ENCODE measurements at places on chromosomes 16 and 17.

- DNase-seq, result no peak
These were observed 86.3 kb downstream of the VPS53 start for GRCh38 chr17:628089-628941.

DNA sequence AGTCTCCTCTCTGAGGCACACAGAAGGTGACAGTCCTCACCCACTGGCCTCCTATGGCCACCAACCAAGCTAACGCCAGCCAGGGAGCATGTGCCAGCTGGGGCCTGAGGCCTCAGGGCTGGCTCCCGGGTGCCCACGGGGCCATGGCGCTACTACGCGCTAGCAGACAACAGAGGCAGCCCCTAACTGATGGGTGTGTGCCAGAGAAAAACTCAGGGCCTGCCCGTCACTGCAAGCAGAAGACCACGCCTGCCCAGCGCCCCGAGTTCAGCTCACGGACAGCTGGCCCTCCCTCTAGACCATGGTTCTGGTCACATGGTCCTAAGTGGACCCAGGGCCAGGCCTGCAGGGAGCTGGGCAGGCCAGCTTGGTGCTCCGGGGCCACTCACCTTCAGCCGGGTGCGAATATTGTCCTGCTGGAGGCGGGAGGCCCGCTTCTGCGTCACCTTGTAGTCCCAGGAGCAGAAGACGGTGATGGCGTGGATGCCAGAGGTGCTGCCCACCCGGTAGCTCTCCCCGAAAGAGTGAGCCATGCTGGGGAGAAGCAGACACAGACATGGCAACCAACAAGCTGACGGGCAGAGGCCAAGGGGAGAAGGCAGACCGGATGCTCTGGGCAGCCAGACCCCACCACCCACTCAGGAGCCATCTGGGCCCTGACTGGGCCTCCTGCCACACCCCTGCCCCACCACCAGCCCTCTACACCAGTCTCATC lies 6.2 kb downstream of the TMC6 start:
- no peak for DNase-seq

- DNase-seq, result no peak
These were observed 14.1 kb downstream of the PRMT7 start for GRCh38 chr16:68324780-68325357.

DNA sequence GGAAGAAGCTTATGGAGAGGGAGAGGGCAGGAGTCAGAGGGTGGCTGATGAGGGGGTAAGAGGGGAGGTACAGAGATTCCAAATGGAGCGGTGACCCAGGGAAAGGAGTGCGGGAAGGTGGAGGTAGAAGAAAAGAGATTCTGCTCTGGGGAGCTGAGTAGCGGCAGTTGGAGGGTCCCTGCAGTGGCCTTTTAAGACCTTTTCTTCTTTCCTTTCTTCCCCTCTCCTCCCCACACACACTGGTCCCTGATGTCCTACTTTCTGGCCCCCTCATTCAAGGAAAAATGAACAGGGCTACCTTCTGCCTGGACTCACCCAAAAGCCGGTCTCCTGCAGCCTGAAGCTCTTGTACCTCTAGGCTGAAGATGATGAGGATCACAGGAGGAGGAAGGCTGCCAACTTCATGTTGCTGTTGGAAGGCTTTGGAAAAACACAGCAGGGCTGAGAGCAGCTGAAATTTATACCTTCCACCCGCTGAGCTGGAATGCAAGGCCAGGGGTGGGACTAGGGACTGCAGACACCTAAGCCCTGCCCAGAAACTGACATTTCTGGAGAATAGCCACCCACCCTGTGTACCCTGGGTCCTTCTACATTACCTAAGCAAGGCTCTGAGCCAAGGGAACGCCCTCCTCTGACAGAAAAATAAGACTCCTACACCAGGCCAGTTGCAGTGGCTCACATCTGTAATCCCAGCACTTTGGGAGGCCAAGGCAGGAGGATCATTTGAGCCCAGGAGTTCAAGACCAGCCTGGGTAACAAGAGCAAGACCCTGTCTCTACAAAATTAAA lies 9.4 kb upstream of the HEATR6 start:
- no peak for DNase-seq

GRCh38 chr17:49667854-49668253 lies 10.0 kb downstream of the SPOP start:
- DNase-seq, result no peak

- no peak for DNase-seq
These were observed 733 bp downstream of the CHRNB1 start for GRCh38 chr17:7445619-7445968.

- no peak for DNase-seq
These were observed 17.4 kb downstream of the NGFR start for GRCh38 chr17:49512296-49513043.

GRCh38 chr16:85162478-85163277 lies 50.4 kb upstream of the CIBAR2 start:
- no peak for DNase-seq

DNA sequence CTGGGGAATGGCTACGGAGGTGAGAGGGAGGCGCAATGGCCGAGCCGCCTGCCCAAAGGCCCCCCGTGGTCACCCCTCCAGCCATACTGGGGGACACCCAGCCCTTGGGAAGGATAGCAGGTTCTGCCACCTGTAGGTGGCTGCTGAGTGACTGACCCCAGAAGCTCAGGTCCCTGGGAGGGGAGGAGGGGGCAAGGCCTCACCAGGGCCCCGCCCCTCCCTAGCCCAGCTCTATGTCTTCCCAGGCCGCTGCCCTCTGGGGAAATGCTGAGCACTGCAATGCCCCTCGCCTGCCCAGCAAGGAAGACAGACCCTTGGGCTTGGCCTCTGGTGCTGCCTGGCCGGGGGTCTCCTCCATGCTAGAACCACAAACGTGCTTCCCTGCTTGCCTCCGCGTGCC lies 11.4 kb upstream of the CLDN9 start:
- DNase-seq, result no peak

DNA sequence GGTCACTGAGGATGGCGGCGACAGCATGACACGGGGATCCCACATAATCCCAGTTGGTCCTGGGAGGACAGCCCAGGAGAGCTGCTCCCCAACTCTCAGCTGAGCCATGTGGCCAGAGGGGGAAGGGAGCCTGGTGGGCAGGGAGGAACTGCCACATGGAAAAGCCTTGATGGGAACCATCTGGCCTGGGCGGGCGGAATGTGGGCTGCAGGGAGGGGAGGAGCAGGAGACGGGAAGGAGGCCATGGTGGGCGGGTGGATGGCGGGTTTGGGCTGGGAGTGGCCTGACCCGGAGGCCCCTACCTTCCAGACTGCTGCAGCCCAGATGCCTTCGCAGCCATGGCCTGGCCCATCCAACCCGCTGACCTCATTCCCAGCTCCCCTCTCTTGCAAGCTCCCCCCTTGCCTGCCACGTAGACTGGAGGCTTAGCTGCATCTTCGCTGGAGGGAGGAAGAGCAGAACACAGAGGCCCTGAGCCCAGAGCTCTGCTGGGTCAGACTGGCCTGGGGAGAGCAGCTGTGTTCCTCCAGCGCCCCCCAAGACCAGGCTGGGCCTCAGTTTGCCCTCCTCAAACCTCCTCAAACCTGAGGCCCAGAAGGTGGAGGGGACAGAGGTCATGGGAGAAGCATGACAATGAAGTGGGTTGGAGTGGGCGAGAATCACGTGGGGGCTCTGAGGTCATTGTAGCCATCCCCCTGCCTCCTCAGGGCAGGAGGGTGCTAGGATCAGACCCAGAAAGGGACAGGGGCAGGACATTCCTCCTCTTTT lies 8.2 kb upstream of the COL1A1 start:
- no peak for DNase-seq

DNA sequence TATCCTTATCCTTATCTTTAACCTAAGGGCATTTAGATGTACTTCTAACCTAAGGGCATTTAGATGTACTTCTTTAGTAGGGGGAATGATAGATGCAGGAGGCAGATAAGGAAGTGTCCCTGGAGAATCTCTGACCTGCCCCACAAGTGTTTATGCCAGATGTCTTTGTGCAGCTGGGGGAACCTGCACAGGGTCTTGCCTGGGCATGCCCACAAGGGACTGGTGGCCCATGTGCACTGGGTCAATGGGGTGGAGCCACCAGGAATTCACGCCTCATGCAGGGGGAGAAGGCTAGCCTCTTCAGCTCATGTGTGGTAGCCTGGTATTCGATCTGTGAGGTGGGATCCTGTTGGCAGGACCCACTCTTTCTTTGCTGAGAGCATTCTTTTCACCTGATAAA lies 38.0 kb downstream of the CA10 start:
- DNase-seq, result no peak

- no peak for DNase-seq
These were observed 16.1 kb downstream of the NAA60 start for GRCh38 chr16:3459401-3460090.

Data from stimulated activated CD4-positive, alpha-beta T cell treated with anti-CD3 and anti-CD28 coated beads, Interleukin-1b, Interleukin-23, amount 100 ng/mL, for 1 hour (primary cell).